RWPE2 (cell line): ENCODE measurements at places on chromosomes 2 and 18.

GRCh38 chr2:106642679-106643078 is 155.5 kb downstream of the CD8B2 start:
- no peak for DNase-seq

DNA sequence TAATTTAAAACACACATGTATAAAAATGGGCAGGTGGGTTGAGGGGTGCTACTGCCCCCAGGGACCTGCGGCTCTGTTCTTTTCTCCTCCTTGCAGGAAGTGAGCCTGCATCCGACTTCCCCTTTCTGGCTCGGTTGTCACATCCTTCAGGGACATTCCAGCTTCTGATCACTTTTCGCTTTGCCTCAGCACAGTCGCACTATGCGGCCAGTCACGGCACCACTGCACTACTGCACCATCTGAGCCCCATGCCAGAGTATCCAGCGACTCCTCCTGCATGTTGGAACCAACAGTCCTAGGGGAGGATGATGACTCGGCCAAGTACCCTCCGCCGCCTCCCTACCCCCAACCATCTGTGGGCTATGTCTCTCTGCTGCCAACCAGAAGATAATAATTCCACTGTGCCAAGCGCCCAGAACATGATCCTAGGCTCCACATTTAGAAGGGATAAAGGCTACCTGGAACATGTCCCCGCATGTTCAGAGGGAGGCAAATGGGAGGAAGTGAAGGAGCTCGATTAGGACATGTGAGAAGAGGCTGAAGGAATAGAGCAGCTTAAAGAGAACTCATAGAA is 17.6 kb downstream of the CDC42EP3 start:
- DNase-seq, result no peak

DNA sequence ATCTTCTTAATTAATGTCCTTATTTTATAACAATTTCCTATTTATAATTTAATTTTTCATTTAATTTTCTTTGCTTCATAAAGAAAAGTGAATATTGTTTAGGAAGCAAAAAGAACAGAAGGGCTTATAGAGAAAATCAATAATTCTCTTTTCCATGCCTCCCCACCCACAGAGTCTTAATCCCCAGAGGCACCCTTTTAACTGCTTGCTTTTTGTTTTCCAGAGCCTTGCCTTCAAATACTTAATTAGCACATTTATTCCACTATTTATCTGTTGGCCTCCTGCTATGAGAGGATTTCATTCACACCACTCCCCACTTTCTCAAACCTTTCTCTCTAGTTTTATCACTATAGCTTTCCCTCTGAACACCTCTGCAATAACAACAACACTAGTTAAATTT is 373.6 kb downstream of the MBD2 start:
- no peak for DNase-seq

DNA sequence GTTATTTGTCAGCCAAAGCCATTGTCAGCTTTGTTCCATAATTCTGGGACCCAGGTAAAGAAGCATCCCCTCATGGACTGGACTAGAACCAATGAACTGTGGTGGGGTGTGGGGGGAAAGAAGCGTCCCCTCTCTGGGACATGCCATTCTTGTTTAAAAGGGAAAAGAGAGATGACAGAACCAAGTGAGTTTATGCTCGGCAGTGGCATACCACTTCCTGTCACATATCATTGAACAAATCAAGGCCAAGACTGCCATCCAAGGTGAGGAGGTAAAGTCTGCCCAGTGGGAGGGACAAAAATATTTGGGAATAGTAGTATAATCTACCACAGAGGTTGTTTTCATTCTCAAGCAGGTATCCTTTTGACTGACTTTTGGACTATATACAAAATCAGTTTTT is 4.7 kb upstream of the GLS start:
- no peak for DNase-seq

- no peak for DNase-seq
These were observed 585.6 kb downstream of the NUP35 start for GRCh38 chr2:183709829-183710228.

- no peak for DNase-seq
These were observed 79.7 kb downstream of the FAM210A start for GRCh38 chr18:13646633-13647032.

GRCh38 chr2:201348758-201349157 is 8.4 kb downstream of the FLACC1 start:
- DNase-seq, result no peak

- DNase-seq, result no peak
These were observed 25.0 kb downstream of the FAM178B start for GRCh38 chr2:96961210-96961950.

- DNase-seq, result no peak
These were observed 14.6 kb upstream of the SLC9A2 start for GRCh38 chr2:102604769-102605168.

DNA sequence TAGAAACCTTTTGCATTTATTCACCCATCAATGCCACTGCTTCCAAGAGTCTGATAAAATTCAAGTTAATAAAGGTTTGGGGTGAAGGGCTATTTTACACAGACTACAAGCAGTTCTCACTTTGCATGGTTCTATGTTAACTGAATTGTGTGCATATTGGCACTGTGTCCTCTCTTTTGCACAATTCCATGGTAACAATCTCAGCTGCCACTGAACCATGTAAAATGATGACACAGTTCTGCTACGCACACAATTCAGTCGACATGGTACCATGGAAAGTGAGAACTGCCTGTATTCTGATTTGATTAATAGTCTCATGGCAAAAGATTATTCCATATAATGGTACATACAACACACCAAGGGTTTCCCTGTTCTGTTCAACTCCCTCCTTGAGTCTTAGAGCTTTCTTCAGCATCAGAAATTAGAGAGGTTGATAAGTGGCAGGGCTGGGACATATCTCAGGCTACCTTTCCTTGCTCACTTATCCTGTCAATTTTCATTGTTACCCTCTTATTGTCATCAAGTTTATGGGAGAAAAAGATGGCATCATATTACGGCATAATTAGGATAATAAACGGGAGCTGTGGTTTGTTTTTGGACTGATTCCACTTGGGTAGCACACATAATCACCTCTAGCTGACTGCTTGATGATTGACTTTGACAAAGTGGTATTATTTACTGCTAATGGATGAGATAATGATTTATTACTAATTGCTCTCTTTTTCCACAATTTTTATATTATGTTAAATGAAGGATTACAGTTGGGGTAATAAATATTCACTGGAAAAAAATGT is 139.3 kb upstream of the CREB1 start:
- no peak for DNase-seq

GRCh38 chr2:227326783-227327182 is 1.7 kb downstream of the MFF start:
- no peak for DNase-seq

DNA sequence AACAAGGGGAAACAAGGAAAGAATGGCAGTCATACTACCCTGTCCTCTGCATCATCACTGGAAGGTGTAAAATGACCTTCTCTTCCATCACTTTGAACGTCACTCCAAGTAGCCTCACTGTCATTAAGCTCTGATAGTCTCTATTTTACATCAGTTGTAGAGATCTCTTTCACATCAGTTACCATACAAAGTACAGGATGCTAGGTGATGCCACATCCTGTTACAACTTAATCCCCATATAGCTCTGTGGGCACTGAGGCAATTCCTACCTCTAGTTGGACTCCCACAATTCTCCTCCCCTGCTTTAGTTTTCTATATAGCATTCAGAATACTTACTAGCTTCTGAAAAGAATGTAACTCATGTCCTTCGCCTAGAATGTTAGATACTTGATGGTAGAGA is 55.1 kb upstream of the TTC27 start:
- no peak for DNase-seq

DNA sequence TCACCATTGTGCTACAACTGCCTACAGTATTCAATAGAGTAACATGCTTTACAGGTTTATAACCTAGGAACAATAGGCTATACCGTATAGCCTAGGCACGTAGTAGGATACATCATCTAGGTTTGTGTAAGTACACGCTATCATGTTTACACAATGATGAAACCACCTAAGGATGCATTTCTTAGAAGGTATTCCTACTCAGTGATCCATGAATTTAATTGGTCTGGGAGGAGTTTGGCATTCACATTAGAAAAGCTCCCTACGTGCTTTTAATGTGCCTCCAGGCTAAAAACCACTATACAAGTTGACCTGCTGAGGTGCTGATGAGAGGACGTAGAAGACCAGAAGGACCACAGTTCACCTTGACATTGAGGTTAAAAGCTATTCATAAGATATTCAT is 154.5 kb upstream of the LRRTM1 start:
- no peak for DNase-seq

DNA sequence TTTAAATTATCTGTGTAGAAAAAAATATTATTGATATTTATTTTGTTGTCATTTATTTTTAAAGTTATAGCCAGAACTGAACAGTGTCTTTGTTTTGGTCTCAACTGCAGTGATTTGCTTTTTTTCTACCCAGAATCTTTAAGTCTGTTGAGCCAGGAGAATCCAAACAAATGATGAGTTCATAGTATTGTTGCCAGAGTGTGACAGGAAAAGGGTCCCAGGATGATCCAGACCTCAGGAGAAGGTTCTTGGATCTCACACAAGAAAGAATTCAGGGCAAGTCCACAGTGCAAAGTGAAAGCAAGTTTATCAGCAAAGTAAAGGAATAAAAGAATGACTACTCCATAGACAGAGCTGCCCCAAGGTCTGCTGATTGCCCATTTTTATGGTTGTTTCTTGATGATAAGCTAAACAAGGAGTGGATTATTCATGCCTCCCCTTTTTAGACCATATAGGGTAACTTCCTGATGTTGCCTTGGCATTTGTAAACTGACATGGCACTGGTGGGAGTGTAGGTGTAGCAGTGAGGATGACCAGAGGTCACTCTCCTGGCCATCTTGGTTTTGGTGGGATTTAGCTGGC is 127.1 kb downstream of the AGPS start:
- no peak for DNase-seq

- DNase-seq, result no peak
These were observed 377.9 kb upstream of the RAB12 start for GRCh38 chr18:8231316-8231715.

DNA sequence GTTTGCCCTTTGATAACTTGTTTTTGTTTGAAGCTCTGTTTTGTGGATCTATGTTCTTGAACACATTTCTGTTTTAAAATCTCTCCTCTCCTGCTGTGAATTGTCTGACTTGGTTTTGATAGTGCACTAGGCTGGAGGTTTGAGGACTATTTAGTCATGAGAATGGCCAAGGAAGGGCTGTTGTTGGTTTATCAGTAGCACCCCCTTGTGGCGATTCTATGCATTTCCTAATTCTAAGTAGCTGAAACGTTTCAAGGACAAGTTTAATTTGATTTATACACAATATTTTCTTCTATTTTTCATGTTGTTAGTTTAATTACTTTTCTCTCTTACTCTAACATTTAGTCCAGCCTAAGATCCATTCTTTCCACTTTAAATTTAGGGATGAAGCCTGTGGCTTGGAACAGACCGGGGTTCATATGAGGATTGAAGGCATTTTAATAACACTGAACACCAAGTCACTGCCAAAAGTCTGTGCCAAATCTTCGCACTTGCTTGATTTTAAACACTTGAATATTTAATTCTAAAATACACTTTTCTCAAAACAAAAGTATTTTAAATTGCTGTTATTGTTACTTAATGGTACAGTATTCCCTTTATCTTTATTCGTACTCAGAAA is 166.0 kb downstream of the SOCS6 start:
- no peak for DNase-seq

GRCh38 chr2:210000464-210001324 is 1.7 kb upstream of the RPE start:
- no peak for DNase-seq

DNA sequence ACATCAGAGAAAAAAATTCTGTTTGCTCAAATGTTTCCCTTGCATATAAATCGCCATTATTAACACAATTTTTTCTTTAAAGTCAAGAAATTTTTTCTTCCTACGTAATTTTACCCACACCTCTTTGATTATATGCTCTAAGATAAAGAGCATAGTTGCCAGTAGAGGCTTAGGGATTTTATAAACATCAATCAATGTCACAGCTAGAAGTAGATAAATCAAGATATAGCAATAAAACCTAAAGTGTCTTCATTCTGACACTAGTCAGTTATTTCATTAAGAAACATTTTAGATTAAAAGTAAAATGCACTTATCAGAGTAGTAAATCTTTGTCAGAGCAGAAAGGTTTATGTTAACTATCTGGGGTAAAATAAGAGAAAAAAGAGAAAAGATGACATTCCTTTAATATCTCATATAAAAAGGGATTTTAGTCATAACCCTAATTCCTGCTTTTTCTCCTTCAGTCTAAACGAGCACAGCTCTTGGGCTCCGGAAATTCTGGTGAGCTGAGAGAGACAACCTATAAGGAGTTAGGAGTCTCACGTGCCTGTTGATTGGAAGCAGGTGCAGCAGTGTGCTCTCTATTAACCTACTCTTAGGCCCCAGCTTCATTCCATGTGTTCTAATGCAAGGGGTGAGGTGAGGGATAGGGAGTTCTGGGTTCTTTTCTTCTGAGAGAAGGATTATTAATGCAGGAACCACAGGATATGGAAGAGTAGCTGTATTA is 172.4 kb upstream of the GULP1 start:
- no peak for DNase-seq

DNA sequence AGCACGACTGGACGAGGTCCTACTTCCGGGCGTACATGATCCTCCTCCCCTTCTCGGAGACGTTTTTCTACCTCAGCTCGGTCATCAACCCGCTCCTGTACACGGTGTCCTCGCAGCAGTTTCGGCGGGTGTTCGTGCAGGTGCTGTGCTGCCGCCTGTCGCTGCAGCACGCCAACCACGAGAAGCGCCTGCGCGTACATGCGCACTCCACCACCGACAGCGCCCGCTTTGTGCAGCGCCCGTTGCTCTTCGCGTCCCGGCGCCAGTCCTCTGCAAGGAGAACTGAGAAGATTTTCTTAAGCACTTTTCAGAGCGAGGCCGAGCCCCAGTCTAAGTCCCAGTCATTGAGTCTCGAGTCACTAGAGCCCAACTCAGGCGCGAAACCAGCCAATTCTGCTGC is 24.8 kb downstream of the LYPD1 start:
- DNase-seq, result no peak

GRCh38 chr2:162211732-162212131 is 31.5 kb downstream of the FAP start:
- DNase-seq, result no peak

- no peak for DNase-seq
These were observed 18.4 kb upstream of the TXNL4A start for GRCh38 chr18:80006724-80007123.
